Left lung (tissue), 14 donors: ENCODE measurements at places on chromosomes 2 and 18. TPM values are rescaled to one million over a fixed set of nuclear protein-coding genes. Genes with fewer than 3 reads are reported as not detected.

GRCh38 chr2:108923736-108924579 is 65.1 kb downstream of the EDAR start:
- DNase-seq: no peak

- DNase-seq: peak; percentile 76
These were observed 950 bp downstream of the KLHL30 start for GRCh38 chr2:238139196-238140039.

Gene LONRF2
- polyA plus RNA-seq: 3.3 TPM

Gene CELF4
- polyA plus RNA-seq: 7.4 TPM

DNA sequence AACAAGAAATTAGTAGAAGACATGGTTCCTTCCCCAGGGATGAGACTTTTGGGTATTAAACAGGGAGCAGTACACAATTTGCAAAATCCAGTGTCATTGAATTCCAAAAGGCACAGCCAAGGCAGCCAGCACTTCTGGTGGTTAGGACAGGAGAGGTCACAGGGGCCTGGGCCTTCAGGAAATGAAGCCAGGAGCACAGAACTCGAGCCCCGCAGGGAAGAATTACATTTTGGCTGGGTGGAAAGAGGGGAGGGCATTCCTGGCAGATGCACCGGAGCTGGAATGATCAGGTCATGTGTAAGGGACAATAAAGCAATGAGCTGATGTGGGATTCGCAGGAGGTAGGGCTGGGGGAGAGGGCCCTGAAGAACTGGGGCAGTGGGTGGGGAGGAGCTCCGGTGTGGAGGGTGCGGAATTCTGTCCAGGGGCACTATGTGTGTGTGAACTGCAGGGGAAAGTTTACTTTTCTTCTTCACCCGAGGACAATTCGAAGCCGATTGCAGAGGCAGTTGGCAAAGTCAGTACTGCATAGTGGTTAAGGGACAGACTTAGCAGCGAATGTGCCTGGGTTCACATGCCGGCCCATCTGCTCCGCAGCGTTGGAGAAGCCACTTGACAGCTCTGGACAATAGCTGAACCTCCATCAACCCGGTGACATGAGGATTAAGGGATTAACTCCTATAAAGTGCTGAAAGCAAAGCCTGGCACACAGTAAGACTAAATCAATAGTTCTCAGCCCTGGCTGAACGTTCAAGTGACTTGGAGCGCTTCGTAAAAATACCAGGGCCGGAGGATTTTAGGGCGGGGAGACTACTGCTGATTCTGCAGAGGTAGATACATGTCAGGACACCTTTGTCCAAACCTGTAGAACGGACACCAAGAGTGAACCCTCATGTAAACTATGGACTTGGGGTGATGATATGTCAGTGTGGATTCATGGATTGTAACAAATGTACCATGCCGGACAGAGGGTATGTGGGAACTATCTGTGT is 36.4 kb downstream of the ALPK2 start:
- DNase-seq: no peak

DNA sequence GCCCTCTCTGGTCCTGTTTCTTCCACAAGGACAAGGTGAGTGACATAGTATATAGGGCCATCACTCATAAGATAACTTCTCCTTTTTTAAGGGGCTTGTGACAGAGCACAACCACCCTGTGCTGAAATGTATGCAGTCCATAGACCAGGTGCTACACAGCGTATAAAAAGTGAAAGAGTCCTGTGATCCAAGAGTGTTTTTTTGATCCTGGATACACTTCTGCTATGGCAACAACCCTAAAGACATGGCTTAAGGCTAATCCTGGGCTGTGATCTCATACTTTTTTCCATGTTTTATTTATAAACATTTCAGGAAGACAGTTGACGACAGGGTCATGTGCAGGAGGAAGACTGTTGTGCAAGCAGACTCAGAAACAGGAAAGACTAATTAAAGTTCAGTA is 400.5 kb upstream of the TCF4 start:
- peak; percentile 43 for DNase-seq

Gene RMND5A
- 54.3 TPM for polyA plus RNA-seq

Gene PCARE
- polyA plus RNA-seq: 0.27 TPM
